ENCODE measurements at places on chromosomes 11 and 22.

DNA sequence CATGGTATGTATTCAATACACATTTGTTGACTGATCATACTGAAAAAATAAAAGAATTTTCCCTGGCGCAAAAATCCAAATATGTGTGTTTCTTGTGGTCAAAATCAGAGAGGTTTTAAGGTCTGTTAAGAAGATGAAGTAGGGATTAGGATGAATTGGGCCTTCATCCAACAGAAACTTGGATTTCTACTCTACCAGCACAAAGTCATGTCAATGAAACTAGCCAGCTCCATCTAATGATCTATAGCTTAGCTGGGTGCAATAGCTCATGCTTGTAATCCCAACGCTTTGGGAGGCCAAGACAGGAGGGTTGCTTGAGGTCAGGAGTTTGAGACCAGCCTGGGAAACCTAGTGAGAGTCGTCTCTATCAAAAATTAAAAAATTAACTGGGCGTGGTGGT, 65.5 kb downstream of the USP35 start:
- ATAC-seq, result no peak

DNA sequence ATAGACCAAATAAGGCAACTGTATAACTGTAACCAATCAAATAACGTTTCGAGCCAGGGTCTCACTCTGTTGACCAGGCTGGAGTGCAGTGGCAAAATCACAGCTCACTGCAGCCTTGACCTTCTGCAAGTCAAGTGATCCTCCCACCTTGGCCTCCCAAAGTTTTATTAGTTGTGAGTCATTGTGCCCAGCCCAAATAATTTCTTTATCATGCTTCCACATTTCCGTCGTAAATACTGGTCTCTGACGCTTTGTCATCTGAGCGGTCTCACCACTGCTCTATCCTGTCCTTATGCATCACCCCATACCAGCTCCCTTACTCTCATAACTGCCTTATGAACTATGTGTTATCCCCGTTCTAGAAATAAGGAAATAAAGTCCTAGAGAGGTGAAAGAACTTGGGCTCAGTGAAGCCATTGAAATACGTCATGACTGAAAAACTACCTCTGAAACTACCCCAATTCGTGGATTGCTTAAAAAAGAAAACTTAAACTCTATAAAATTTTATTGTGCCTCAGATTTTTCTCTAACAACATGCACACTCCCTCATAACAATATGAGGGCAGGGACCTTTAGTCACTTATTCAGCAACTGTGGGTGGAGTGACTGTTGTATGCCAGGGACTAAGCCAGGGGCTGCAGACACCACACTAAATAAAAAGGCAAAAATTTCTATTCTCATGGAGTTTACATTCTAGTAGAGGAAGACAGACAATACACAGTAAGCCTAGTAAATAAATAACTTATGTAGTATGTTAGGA, 15.8 kb upstream of the RTN4RL2 start:
- ATAC-seq, result no peak

DNA sequence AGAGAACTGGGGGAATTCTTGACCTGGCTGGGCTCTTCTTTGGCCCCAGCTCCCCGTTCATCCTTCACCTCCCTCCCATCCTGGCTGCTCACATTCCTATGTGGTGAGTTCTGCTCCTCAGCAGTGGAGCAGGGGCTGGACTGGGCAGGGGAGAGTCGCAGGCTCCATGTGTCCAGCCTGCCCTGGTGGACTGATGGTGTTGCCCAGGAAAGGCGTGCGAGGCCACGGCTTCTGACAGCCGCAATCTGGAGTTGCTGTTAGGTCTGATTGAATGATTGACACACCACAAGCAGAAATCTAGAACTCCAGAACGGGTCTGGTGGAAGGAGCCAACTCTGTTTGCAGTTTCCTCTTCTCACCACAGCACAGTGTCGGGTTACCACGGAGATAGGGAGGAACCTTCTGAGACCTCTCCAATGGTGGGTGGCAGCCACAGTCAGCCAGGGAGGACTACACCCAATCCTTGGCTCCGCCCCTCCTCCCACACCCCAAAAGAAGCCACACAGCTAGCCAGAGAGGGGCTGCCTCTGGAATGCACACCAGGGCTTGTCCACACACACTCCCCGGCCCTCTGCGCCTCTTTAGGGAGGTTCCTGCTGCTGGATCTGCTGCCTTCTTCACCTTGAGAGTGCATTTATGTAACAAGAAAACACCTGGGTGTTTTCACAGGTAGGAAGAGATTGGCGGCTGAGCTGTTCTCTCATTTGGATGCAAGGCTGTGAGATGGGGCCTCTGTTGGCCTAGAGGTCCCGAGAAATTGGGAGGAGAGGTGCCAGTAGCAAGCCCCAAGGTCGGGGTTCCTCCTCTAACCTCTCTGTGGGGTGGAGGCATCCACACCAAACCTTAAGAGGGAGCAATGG, 56.4 kb upstream of the CD44 start:
- ATAC-seq, result peak; percentile 68

DNA sequence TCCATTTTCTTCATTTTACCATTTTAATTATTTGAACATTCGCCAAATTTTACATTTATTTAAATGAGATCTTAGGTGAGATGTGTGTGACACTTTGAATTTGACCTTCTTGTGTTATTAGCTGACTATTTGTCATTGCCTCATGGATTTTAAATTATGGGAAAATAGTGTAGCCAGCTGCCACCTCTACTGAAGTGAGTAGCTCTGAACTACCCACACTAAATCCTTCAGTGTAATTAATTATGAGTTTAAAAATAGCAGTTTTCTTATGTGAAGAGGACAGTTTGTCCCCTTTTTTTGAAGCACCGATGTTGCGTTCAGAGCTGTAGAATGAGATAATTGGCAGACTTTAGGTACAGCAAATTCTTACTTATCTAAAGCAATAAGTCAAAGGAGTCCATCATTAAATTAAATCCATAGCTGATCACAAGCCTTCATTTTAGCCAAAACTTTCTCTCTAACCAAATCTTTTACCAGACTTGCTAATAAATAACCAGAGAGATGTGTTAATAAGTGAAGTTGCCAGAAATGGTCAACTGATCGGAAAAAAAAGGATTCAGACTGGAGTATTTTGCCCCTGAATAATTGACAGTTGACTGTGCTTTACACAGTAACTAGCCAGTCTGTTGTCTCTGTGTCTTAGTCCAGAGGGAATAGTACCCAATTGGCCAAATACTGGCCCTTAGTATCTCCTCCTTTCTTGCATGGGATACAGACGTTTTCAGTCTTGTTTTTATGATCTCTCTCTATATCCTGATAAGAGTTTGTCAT, 75.0 kb downstream of the ZC3H12C start:
- ATAC-seq, result no peak

DNA sequence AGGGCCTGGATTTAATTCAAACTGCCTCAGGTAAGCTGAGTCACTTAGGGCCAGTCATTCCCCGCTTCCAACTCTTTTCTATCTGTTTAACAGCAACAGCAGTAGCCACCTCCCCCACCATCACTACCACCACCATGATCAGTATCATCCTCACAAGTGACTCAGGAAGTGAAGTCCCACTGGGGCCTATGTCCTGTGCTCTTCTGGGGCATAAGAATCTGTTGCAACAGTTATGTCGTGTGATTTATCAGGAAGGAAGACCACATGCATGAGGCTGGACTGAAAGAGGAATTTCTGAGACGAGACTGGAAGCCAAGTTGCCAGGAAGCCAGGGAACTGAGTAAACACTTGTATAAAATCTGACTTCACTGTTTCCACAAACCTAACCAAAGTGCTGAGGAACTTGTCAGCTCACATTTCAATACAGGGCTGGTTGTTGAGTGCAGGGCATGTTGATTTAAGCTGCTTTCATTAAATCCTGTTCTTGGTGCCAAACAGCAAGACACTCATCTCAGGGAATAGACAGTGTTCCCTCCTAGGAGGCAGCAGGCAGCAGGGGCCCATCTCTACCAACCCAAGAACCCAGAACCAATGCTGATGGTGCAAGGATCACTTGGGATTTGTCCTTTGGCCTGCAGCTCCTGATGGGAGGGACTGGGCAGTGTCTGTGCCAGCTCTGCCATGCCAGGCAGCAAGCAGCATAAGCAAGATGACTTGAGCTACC, 226.7 kb upstream of the NARS2 start:
- no peak for ATAC-seq

DNA sequence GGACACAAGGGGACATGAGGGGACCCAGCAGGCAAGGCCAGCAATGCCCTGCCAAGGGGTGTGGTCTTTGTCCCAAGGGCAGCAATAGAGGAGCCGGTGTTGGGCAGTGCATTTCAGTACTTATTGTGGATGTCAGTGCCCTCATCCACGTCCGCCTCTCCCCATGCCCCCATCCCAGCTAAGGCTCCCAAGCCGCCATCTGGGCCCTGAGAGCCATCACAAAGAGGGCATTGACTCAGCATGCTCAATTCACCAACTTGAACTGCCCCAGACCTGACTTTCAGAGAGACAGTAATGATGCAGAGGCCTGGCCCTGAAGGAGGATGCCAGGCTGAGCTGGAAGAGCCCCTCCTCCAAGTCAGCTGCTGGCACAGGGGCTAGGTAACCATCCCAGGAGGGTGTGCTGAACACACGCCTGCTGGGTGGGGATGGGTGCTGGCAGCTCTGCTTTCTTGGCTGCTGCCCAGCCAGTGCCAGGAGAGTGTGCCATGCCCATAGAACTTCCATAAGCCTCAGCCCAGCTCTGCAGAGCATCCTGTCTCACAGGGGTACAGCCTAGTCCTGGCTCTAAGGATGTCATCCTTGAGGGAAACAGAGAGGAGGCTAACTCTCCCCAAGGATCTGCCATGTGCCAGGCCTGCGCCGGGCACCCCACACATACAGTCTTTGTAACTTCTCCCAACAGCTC, 46.5 kb downstream of the PDE2A start:
- no peak for ATAC-seq

DNA sequence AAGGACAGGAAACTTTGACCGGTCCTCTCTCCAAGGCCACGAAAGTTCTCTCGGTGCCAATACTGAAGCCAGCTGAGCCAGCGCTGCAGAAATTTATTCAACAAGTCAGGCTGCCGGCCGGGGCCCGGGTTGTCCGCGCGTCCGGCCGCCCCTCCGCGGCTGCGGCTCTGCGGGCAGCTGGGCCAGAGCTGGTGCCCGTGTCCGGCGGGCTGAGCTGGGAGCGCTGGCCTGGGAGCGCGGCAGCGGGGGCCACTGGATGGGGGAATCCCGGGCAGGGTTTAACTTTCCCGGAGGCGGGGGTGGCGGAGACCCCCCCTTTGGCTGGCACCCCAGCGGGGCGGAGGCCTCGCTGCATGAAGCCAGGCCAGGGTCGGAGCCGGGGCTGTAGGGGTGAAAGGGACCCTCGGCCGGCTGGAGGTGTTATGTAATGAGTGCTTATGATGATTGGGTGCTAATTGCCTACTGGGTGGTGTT, 12.3 kb upstream of the CACNA1I start:
- ATAC-seq, result no peak

DNA sequence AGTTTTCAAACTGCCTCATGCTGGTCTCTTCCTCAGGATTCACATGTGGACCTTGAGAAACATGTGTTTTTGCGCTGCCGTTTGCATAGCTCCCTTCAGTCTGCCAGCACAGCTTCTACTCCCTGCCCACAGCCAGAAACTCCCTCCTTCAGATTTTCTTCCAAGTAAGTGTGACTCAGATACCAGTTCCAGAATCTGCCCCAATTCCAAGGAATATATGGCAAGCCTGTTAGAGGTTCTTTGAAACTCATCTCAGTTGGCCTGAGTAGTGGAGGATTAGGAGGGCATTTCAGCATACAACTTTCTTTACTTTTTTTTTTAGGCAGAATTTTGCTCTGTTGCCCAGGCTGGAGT, 67.1 kb downstream of the SNX19 start:
- ATAC-seq, result no peak

- ATAC-seq, result no peak
Measured at GRCh38 chr22:22398530-22399327, 109.8 kb downstream of the ZNF280B start.

- ATAC-seq, result no peak
Measured at GRCh38 chr11:108027057-108027456, 18.4 kb downstream of the CUL5 start.

- ATAC-seq, result no peak
Measured at GRCh38 chr11:103170865-103171264, 61.6 kb downstream of the DYNC2H1 start.

GRCh38 chr11:81197396-81197795, 1536.3 kb downstream of the FAM181B start:
- no peak for ATAC-seq

GRCh38 chr11:69298267-69299022, 4.5 kb downstream of the MYEOV start:
- peak; percentile 6 for ATAC-seq

GRCh38 chr11:29962243-29962642, 54.6 kb downstream of the KCNA4 start:
- ATAC-seq, result no peak

DNA sequence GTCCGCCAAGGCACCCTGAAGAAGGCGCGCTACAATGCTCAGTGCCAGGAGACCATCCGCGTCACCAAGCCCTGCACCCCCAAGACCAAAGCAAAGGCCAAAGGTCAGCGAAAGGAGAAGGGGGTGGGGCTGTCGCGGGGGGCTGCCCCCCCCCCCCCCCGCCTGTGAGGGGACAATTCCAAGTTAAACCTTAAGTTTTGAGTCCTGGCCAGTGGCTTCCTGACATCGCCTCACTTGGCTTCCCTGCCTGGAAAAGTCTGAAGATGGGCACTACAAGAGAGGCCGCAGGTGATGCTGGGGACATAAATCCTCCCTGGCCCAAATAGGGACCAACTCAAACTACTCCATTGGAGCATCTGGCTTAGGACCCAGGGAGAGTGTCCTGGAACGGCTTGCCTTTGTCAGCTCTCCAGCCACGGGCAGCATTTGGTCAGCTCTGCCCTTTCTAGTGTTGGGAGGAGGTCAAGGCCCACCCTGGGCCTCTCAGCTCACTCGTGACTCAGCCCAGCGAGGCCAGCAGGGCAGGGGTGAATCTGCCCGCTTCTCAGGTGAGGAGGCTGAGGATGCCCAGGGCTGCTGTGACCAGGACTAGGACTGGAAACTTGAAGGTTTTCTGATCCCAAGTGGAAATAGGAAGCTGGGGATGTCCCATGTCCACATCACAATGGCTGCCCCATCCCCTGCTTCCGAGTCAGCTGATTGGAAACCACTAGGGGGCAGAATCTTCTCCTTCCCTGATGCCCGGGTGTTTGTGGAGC, 1.4 kb downstream of the MDK start:
- ATAC-seq, result no peak

GRCh38 chr11:3906166-3906565, 50.7 kb downstream of the STIM1 start:
- peak; percentile 41 for ATAC-seq

DNA sequence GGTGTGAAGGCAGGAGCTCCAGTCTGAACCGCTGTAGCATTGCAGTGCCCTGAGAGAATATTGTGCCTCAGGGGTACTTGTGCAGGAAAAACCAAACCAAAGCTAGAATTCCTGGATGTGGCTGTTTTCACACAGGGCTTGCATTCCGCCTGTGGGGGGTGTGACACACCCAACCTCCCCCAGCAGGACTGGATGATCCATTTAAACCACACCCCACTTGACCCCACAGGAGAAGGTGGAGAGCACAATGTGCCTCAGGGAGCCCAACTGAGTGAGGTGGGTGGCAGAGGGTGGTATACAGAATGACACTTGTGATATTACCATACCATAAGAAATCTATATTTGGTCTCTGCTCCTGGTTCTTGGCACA, 66.9 kb upstream of the SLC22A12 start:
- no peak for ATAC-seq

- peak; percentile 61 for ATAC-seq
Measured at GRCh38 chr22:37627545-37627944, 11.9 kb upstream of the SH3BP1 start.

- ATAC-seq, result no peak
Measured at GRCh38 chr11:60121264-60121663, 32.8 kb downstream of the MS4A2 start.

Data from activated CD4-positive, CD25-positive, alpha-beta regulatory T cell treated with anti-CD3 and anti-CD28 coated beads, Interleukin-2, amount 50 U/mL, for 24 hours (primary cell).